Thymus (tissue), 14 donors: ENCODE measurements at places on chromosomes 11 and 22. TPM values are rescaled to one million over a fixed set of nuclear protein-coding genes. Genes with fewer than 3 reads are reported as not detected.
A peak's percentile ranks its signal among the peaks of the same experiment; 100 is the strongest.

The CSF2RB gene
- 14.6 TPM for polyA plus RNA-seq

The ACRV1 gene
- polyA plus RNA-seq = 0.09 TPM

The SESN3 gene
- polyA plus RNA-seq = 18.8 TPM

DNA sequence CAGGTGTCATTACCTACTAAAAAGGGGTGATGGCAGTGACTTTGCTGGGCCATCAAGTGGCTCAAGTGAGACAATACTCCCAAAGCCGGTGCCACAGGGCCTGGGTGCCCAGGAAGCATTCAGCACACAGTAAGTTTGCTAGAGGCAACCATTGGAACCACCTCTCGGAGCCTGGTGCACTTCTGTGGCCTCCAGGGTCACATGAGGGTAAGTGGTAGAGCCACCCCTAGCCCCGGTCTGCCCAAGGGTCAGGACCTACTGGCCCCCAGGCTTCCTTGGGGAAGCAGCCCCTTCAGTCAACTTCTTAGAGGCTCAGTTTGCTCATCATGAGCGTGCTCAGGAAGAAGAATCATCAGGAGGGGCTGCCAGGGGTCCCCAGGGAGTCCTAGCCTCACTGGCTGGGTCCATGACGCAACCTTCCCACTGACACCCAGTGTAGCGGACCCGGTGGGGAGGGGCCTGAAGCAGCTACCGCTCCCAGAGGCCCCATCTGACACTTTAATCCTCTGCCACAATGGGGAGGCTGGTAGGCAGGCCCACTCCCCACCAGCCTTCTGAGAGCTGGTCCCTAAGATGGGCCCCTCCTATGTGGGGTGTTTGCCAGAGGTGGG, 17.5 kb upstream of the RASL10A start:
- no peak for DNase-seq

GRCh38 chr22:17914474-17914873, 109.9 kb downstream of the MICAL3 start:
- no peak for DNase-seq

DNA sequence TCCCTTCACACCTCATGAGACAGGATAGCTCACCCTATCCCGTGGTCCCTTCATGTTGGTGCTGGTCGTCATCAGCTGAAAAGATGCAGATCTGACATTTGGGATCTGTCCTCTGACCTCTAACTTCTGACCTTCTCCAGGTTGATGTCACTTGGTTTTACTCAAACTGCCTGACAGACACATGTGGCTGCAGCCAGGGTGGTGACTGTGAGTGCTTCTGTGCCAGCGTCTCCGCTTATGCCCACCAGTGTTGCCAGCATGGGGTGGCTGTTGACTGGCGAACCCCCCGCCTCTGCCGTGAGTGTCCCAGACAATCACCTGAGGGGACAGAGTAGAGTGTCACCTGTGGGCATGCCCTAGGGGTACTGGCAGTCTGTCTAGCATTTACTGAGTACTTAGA, 49.7 kb downstream of the OTOG start:
- DNase-seq = no peak

GRCh38 chr11:119149018-119149785, at the start of gene ABCG4:
Gene ABCG4 (plus strand): TSS chr11:119149052. CDS start chr11:119149966, 914 bp downstream.
- DNase-seq = peak; percentile 28

- DNase-seq = no peak
These were observed 11.3 kb downstream of the IFT27 start for GRCh38 chr22:36764641-36765040.

- no peak for DNase-seq
These were observed 98.9 kb downstream of the MYO18B start for GRCh38 chr22:25840891-25841290.
